Testis (tissue), 5 donors: ENCODE measurements at places on chromosomes 5 and 9. TPM values are rescaled to one million over a fixed set of nuclear protein-coding genes. Genes with fewer than 3 reads are reported as not detected.

- H3K27ac ChIP-seq = no peak overlapping the region
- no peak overlapping the region for H3K4me3 ChIP-seq
- DNase-seq = no peak
- H3K36me3 ChIP-seq = no peaks in the 10 kb centered on the region
- H3K4me1 ChIP-seq = no peaks in the 10 kb centered on the region
Measured at GRCh38 chr5:35830587-35830986, 26.1 kb upstream of the IL7R start.

- H3K4me1 ChIP-seq = peaks cover 5% of the 10 kb centered on the region
- no peak overlapping the region for H3K27ac ChIP-seq
- H3K27me3 ChIP-seq = no peaks in the 10 kb centered on the region
- H3K4me3 ChIP-seq = no peak overlapping the region
- no peaks in the 10 kb centered on the region for H3K36me3 ChIP-seq
Measured at GRCh38 chr5:33281431-33281843, 159.3 kb upstream of the TARS1 start.

GRCh38 chr5:172065431-172066065 is 59.1 kb upstream of the FBXW11 start:
- H3K36me3 ChIP-seq = peaks cover 1% of the 10 kb centered on the region
- peak; percentile 47 for DNase-seq
- H3K4me1 ChIP-seq = peaks cover 8% of the 10 kb centered on the region
- no peaks in the 10 kb centered on the region for H3K27me3 ChIP-seq
- no peak overlapping the region for H3K4me3 ChIP-seq
- H3K27ac ChIP-seq = no peak overlapping the region

- H3K4me1 ChIP-seq = no peaks in the 10 kb centered on the region
- no peaks in the 10 kb centered on the region for H3K36me3 ChIP-seq
- H3K27me3 ChIP-seq = no peaks in the 10 kb centered on the region
- no peak overlapping the region for H3K27ac ChIP-seq
Measured at GRCh38 chr9:36945999-36946398, 88.1 kb downstream of the PAX5 start.

ORM1 gene
- total RNA-seq = not detected

F2RL2 gene
- total RNA-seq = not detected

- H3K27me3 ChIP-seq = no peaks in the 10 kb centered on the region
- no peaks in the 10 kb centered on the region for H3K36me3 ChIP-seq
- no peak overlapping the region for H3K4me3 ChIP-seq
- peaks cover 13% of the 10 kb centered on the region for H3K4me1 ChIP-seq
- no peak for DNase-seq
Measured at GRCh38 chr5:131377785-131378325, 114.0 kb downstream of the CDC42SE2 start.

NEUROG1 gene
- total RNA-seq = not detected

GRCh38 chr9:138063033-138063432 is 185.5 kb downstream of the CACNA1B start:
- no peak overlapping the region for H3K4me3 ChIP-seq
- no peaks in the 10 kb centered on the region for H3K36me3 ChIP-seq
- H3K27me3 ChIP-seq = no peaks in the 10 kb centered on the region
- H3K27ac ChIP-seq = no peak overlapping the region
- no peak for DNase-seq
- no peaks in the 10 kb centered on the region for H3K4me1 ChIP-seq

ACTL7B gene
- 129 TPM for total RNA-seq

DNA sequence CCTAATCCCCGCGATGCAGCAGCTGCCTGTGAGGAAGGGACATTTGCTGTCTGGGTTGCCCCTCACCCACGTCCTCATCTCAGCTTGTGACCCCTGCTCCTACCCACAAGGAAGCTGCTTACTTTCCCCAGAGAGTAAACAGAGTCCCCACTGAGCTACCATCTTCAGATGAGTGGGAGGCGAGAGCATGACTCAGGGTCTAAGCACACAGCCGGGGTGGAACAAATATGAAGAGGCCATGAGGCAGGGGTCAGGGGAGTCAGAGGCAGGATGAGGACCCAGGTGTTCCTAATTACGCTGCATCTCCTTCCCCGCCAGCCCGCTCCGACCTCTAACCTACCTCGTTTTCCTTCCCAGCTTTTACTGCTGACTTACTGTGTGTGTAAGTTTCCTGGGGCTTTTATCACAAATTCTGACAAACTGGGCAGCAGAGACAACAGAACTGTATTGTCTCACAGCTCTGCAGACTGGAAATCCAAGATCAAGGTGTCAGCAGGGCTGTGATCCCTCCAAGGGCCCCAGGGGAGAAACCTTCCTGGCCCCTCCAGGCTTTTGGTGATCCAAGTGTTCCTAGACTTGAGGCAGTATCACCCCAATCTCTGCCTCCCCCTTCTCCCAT is 94.0 kb upstream of the DNAH5 start:
- H3K4me1 ChIP-seq = no peaks in the 10 kb centered on the region
- no peak overlapping the region for H3K4me3 ChIP-seq
- no peaks in the 10 kb centered on the region for H3K36me3 ChIP-seq
- no peaks in the 10 kb centered on the region for H3K27me3 ChIP-seq

DNA sequence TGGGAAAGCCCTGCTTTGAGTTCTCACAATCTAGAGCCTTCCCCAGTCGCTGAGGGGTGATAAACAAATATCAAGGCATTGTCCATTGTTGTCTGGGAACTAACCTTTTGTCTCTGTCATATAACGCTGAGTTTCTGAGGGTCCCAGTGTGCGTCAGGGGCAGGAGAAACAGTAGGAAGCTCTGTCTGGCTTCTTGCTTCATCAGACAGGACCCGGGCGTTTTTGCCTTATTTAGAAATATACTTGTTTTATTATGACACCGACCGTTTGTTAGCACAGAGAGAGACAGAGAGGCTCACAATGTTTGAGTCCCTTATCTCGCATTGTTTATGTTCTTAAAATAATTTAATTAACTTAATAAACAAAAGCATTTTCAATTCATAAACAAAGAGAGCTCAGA is 204.9 kb upstream of the GAS1 start:
- H3K36me3 ChIP-seq = no peaks in the 10 kb centered on the region
- no peak for DNase-seq
- H3K27ac ChIP-seq = no peak overlapping the region
- no peak overlapping the region for H3K4me3 ChIP-seq

ZNF354C gene
- 4.6 TPM for total RNA-seq

DNA sequence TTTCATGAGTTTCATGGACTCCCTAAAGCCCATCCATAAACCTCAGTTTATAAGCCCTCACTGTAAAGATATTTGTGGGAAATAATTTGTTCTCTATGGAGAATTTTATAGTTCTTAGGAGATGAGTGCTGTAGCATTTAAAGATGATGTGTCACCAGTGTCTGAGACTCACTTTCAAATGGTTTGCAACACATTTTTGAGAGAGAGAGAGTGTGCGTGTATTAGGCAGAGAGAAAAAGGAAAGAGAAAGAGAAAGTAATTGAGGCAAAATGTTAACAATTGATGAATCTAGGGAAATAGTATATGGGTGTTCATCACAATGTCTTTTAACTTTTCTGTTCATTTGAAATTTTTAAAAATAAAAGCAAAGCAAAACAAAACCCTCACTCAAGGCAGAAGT is 479.0 kb downstream of the ZSWIM6 start:
- H3K27ac ChIP-seq = no peak overlapping the region
- H3K27me3 ChIP-seq = no peaks in the 10 kb centered on the region
- H3K4me1 ChIP-seq = no peaks in the 10 kb centered on the region
- no peaks in the 10 kb centered on the region for H3K36me3 ChIP-seq
